ENCODE measurements at places on chromosomes 5 and 9.

GRCh38 chr5:127419683-127420257 is 97.7 kb upstream of the PRRC1 start:
- DNase-seq, result no peak

GRCh38 chr9:389758-390157 is 175.1 kb downstream of the DOCK8 start:
- DNase-seq, result no peak

GRCh38 chr5:116487045-116487444 is 87.6 kb downstream of the SEMA6A start:
- DNase-seq, result no peak

DNA sequence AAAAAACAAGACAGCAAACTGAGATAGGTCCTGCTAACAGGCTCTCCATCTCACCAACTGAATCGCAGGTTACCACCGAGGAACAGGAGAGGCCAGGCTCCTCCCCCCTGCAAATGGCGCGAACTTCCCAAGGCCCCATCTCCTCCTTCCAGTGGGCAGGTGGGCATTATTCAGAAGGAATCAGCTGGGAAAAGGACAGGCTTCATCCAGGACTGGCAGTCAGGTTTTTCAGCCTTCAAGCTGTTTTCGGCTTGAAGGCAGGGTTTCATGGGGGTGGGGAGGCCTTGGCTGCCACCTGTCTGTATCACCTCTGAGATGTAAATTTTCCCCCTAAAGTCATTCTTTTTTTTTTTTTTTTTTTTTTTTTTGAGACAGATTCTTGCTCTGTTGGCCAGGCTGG is 79.4 kb downstream of the SFXN1 start:
- no peak for DNase-seq

DNA sequence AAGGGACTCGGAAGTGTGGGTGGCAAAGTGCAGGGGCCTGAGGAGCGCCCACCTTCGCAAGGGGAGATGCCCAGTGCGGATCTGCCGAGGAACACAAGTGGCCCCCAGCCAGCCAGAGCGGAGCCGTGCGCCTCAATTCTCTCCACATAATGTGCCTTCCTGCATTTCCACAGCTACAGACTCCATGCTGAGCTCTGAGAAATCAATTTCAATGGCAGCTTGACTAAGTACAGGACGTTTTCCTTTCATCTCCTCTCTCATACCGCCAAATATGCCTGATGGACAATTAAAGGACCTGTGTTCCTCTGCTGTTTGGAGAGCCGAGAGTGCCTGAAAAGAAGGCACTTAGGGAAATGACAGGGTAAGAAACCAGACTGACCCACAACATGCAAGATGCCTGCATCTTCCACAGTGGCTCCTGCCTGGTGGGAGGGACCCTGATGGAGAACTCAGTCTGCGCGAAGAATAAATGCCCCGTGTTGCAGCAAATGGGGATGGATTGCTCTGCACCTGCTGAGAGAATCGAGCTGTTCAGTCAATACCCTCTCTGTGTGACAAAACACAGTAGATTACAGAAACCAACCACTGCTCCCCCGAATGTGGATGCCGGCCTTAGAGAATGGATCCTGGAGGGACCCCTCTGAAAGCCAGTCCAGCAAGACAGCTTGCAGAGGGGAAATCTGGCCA is 38.6 kb upstream of the OLFM1 start:
- DNase-seq, result no peak

GRCh38 chr5:50575740-50576139 is 90.7 kb upstream of the PARP8 start:
- no peak for DNase-seq

DNA sequence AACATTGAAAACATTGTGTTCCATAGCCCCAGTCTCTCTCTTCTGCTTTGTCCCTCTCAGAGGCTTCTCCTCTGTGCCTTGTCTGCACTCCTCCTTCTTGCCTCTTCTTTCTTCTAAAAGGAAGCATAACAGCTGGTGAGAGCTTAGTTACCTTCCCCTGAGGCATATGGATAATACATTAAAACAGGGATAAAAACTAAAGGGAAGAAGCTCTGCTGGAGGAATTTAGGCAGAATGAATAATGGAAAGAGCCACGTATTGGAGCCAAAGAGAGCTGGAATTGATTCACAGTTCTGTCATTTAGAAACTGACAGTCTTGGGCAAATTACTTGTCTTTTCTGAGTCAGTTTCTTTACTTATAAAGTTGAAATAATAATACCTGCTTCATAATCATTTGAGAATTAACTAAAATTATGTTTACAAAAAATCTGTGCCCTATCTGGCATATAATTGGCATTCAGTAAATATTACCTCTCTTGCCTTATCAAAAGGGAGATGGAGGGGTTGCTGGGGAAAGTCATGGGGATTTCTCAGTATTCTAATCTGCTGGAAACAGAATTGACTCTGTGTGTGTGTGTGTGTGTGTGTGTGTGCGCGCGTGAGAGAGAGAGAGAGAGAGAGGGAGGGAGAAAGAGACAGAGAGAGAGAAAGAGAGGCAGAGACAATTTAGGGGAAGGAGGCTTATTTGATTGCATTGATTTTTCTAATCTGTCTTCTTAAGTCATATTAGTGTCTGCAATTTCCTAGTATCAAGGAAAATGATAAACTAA is 20.2 kb downstream of the ZNF474 start:
- DNase-seq, result no peak

- DNase-seq, result no peak
Observed at GRCh38 chr9:119005162-119005561, 364.1 kb downstream of the BRINP1 start.

- DNase-seq, result no peak
Observed at GRCh38 chr5:109410389-109411148, 795 bp upstream of the PJA2 start.

DNA sequence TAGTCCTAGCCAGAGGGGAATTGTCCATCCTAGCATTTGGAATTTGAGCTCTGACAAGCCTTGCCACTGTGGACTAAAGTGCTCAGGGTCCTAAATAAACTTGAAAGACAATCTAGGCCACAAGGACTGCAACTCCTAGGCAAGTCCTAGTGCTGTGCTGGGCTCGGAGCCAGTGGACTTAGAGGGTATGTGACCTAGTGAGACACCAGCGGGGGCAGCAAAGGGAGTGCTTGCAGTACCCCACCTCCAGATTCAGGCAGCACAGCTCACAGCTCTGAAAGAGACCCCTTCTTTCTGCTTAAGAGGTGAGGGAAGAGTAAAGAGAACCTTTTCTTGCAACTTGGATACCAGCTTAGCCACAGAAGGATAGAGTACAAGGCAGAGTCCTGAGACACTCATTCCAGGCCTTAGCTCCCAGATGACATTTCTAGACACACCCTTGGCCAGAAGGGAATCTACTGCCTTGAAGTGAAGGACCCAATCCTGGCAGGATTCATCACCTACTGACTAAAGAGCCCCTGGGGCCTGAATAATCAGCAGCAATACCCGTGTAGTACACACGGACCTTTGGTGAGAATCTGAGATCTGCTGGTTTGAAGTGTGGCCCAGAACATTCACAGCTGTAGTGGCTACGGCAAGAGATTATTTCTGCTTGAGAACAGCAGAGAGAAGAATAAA is 164.6 kb downstream of the CCDC171 start:
- no peak for DNase-seq

DNA sequence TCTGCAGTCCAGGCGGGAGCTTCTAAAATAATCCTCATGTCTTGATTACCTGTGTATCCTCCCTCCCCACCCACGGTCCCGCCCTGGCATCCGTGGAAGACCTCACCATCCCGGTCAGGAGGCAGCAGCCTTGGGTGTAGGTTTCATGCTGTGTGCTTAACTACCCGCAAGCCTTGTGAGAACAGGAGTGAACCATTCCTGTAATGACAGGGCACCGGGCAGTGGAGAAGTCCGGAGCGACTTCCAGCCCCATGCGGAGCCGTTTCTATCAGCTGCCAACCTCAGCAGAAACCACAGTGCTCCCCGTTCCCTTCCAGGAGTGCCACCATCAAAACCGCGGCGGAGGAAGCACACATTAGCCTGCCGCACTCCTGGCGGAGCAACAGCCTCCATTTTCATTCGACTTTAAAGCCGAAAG is 123.5 kb upstream of the LMX1B start:
- peak; percentile 17 for DNase-seq

GRCh38 chr5:135434591-135435466 is 12.3 kb downstream of the DCANP1 start:
- no peak for DNase-seq

GRCh38 chr5:36162810-36163486 is 11.0 kb downstream of the SKP2 start:
- no peak for DNase-seq

DNA sequence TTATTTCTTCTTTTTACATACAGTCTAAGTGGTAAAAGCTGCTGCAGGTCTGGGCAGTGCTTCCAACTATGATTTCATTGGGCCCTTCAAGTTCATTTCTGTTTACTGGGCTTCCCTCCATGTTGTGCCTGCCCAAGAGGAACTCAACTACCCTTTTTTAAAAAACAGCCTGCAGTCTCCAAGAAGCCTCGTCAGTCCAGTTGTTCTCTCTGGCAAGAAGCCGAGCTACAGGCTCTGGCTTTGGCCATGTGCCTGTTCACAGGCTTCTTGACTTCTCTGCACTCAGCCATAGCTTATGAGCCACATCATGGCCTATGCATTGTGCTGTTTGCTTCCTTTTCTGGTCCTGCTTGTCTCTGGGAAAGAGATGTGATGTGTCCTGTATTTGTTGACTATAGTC is 119.7 kb upstream of the PJA2 start:
- DNase-seq, result no peak

- DNase-seq, result no peak
Observed at GRCh38 chr5:164302533-164303235, 797.3 kb downstream of the MAT2B start.

- DNase-seq, result no peak
Observed at GRCh38 chr5:160466889-160467554, 45.4 kb downstream of the PTTG1 start.

GRCh38 chr5:54234304-54234933 is 76.0 kb downstream of the ARL15 start:
- DNase-seq, result no peak

GRCh38 chr9:112380102-112380824 is at the start of gene HSDL2:
Gene HSDL2, plus strand, starts transcription at chr9:112380108. Its CDS starts 56 bp downstream, at chr9:112380164.
- no peak for DNase-seq

DNA sequence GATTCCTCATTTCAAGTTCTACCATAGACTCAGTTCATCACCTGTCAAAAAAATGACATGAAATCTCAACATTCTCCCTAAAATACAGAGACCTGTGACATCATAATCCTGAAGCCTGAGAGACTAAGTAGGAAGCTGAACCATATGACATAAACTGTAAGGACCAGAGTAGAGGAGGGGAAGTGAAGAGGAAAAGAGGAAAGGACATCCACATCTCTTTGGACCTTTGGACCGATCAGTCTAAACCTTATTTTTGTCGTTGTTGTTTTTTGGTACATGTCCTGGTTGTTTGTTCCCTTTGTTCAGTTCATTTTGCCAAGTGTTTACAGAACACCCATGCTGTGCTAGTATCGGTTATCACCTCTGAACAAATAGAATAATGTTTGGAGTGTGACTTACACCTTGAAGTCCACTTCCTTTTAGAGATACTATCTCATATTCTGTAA is 41.9 kb downstream of the LURAP1L start:
- DNase-seq, result no peak

DNA sequence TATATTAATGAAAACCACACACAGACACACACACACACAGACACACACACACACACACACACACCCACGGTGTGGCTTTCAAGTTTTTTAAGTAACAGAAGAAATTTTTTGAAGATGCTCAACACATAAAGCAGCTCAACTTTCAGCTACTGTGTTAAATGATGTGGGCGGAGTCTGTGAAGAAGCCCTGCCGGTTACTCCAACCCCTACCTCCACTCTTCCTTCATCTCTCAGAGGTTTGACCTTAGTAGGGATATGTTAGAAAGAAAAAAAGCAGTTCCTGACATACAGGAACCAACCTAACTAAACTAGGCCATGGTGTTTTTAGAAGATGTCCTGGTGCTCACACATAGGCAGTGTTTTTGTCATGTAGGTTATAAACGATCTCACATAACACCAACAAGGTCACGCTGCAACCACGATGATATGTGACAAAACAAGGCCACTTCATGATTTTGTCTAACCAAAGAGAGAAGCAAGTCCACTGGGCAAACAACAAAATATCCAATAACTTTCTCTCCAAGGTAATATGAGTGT is 112.8 kb downstream of the EMB start:
- DNase-seq, result no peak

DNA sequence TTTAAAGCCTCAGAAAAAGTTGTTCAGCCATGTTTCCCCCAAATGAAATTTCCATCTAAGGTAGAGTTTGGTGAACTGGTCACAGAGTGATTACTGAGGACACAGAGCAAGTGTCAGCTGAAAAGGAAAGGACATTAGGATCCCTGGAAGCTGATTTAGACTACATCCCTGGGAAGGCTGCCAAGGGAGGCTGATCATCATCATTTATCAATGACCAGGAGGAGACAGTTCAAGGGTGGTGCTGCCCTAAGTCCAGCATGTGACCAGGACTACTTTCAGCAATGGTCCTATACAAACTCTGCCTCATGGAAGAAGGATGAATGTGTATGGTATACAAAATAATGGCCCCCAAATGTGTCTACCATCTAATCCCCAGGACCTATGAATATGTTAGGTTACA is 120.6 kb downstream of the PIK3R1 start:
- no peak for DNase-seq

DNA sequence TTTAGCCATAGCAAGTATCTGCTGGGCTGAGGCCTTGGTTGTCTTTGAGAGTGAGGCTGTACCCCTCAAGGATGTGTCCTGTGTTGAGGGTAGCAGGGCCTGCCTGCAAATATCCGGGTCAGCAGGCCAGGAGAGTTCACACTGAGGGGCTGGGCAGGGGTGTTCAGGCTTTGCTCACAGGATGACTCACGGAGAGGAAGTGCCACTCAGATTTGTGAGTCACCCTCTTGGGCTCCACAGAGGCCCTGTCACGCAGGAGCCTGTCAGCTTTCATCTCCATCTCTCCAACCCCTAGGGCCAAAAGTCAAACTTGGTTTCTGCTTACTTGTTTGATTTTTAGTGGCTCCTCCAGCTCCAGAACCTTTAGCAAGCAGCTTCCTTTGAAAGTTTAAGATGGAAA is 211.5 kb downstream of the SEC61B start:
- DNase-seq, result no peak

GRCh38 chr5:38978036-38978435 is 96.2 kb downstream of the RICTOR start:
- DNase-seq, result no peak

DNA sequence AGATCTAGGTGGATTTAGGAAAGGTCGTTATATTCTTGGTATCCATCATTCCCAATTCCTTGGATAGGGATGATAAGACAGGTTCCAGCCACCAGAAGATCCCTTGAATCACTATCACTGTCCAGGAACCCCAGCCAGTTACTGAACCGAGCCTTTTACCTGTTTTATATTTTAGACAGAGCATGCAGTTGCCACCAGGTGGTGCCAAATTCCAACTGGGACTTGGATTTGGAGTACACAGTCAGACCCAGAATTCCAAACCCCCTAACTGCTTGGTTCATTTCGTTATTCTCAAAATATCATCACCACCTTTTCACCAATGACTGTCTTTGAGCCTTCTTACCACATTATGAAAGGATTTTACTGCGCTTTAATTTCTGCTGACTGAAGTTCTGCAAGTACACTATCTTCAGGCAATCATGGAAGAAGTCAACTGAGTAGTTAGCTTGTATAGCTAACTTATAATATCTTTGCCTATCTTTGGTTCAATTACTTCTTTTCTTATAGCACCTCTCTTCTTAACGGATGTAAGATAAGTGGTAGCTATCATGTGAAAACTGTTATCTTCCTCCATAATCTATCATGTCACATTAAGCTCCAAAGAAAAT is 191.8 kb downstream of the PRR16 start:
- peak; percentile 0 for DNase-seq

Measured in NCI-H2081 (cell line).